ENCODE measurements at places on chromosomes 3 and 15.

DNA sequence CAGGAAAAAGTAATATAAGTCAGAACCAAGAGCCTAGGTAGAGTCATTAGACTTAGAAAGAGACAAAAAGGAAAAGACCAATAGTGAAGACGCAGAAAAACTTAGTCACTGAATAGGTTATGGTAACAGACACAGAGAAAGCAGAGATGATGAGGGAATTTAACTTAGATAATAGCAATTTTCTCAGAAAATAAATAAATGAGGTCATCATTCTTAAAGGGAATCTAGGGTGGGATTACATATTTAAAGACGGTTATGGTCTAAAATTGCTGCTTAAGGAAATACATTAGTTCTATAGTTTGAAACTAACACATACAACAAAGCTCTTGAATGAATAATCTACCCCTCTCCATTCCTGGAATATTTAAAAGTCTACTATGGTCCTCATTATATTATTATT lies 59.4 kb downstream of the UBR1 start:
- no peak for DNase-seq

DNA sequence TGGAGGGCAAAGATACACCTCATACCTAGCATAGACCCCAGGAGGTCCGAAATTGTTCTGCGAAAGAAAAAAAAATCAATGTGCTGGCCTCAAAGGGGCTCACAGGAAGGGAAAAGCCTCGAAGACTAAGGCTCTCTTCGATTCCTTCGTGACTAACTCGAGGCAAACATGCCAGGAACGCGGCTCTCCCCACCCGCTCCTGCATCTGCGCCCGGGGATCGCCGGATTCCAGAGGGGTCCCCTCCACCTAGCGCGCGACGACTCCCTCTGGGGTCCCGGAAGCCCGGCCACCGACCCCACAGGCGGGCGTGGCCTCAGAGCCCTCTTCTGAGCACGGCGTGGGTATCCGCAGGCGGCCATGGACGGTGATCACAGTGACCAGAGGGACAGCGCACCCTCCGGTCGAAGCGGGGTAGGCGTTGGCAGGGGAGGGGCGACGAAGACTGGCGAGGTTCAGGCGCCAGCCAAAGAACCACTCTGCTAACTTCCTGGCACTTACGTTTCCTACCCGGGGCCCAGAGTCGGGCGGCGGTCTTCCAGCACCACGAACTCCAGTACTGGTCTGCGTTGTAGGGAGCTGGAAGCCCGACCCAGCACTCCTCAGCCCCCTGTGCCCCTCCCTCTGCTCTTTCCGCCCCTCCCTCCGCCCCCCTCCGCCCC lies 515 bp upstream of the EIF3J start:
- DNase-seq, result peak; percentile 97

GRCh38 chr15:67879440-67880129 lies 39.7 kb upstream of the RNU6-1 start:
- no peak for DNase-seq

GRCh38 chr3:126436826-126437717 lies 38.6 kb downstream of the ZXDC start:
- no peak for DNase-seq

- DNase-seq, result no peak
Measured at GRCh38 chr3:194757647-194758061, 72.0 kb downstream of the FAM43A start.

Data from mesendoderm (in vitro differentiated cells).